Activated CD4-positive, alpha-beta T cell treated with anti-CD3 and anti-CD28 coated beads, Interleukin-2, amount 50 U/mL, for 16 hours (primary cell): ENCODE measurements at places on chromosomes 16 and 17.

DNA sequence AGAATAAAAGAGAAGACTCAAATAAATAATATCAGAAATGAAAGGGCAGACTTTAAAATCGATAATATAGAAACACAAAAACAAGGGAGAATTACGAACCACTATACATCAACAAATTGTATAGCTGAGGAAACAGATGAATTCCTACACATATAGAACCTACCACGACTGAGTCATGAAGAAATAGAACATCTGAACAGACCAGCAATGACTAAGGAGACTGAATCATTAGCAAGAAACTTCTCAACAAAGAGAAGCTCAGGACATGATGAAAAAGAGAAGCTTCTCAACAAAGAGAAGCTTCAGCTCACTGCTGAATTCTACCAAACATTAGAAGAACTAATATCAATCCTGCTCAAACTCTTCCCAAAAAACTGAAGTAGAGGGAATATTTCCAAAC, 255.9 kb downstream of the CEP112 start:
- no peak for DNase-seq

- no peak for DNase-seq
Observed at GRCh38 chr16:17283016-17283415, 187.7 kb downstream of the XYLT1 start.

DNA sequence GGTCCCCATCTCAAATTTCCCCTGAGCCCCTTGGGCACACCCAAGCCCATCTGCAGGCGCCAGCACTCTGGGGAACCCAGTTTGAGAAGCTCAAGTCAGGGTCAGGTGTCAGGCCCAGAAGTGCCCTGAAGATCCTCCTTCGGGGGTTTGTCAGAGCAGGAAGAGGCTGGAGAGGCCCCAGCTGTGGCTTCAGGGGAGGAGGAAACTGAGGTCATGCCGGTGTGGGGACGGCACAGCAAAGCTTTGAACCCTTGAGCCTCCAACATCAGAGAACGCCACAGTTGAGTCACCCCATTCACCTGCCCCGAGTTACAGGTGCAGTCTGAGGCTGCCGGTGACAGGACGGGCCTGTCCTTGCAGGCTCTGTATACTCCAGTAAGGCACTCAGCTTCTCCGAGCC, 140.2 kb upstream of the CIBAR2 start:
- DNase-seq, result no peak

DNA sequence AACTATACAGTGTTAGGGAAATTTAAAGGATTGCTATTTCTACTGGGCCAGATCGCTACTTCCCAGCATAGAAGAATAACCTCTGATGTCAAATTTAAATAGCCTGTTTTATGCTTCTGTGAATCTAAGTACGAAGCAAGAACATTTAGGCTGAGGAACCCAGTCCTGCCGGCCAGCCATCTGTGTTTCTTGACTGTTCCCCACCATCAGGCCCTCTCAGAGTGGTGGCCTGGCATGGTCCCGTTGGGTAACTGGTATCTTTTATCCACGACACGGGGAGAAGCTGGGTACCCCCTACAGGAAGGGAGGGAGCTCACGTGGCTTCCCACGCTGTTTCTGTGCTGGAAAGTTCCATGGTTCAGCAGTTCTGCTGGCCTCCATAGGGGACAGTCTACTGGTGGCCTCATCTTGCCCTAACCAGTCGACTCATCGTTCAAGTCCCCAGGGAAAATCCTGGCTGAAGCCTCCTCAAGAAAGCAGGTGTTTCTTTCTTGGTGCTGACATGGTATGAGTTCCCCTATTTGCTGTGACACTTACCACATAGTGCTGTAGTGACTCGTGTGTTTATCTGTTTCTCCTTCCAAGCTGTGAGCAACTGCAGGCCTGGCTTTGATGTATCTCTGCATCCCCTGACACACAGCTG, 201.7 kb upstream of the NLRP1 start:
- DNase-seq, result no peak

DNA sequence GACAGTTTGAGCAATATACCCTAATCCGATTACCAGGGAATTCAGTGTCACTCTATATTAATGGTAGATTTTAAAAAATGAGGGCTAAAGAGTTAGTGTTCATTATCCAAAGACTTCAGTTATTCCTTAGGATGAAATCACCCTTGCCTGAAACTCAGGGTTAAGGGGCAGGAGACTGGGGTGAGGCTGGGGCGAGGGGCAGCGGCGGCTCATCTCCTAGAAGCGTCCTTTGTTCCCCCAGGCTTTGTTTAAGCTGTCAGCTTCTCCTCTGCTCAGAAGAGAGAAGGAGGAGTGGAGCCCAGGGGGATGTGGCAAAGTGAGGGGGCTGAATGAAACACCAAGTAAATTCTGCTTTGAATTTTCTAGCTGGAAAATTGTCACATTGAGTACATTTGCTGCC, 117.7 kb upstream of the ELAC2 start:
- no peak for DNase-seq

GRCh38 chr16:68843482-68844210, at the start of gene TANGO6:
Gene TANGO6 (plus strand): TSS chr16:68843531. CDS start chr16:68843618, 87 bp downstream.
- DNase-seq, result peak; percentile 93

DNA sequence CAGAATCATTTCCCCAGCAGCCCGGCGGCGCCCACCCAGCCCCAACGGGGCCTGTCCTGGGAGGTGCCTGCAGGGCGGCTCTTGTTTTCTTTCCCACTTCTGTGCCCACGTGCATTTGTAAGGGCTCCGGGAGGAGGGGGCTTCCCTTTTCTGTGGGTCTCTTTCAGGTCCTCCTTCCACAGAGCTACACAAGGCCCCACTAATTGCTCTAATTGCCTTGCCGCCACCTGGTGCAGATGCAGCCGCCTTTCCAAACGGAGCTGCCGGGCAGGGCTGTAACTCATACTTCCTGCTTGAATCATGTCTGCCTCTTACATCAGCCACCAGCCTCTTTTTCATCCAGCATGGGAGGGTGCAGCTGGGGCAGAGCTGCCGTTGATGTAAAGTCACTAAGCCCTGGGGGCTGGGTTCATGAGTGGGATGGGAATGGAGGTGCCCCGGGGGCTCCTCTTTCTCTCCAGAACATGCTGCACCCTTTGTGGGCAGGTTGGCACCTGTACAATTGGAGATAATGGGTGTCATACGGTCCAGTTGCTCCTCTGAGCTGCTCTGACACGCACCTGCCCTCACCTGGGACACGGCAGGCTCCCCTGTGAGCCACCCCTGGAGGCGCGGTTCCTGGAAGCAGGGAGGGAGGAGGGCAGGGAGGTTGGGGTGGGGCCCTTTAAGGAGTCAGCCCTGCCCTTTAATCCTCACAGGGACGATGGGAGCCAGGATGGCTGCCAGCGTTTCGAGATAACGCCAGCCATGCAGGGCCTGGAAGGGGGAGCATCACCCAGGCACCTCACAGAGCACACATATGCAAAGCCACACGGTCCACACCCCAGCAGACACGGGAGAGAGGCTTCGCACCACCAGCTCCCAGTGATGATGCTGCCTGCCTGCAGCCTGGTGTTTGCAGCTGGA, 41.1 kb upstream of the KLHDC4 start:
- DNase-seq, result peak; percentile 67

- DNase-seq, result no peak
Observed at GRCh38 chr16:55849536-55849935, 16.6 kb upstream of the CES1 start.

DNA sequence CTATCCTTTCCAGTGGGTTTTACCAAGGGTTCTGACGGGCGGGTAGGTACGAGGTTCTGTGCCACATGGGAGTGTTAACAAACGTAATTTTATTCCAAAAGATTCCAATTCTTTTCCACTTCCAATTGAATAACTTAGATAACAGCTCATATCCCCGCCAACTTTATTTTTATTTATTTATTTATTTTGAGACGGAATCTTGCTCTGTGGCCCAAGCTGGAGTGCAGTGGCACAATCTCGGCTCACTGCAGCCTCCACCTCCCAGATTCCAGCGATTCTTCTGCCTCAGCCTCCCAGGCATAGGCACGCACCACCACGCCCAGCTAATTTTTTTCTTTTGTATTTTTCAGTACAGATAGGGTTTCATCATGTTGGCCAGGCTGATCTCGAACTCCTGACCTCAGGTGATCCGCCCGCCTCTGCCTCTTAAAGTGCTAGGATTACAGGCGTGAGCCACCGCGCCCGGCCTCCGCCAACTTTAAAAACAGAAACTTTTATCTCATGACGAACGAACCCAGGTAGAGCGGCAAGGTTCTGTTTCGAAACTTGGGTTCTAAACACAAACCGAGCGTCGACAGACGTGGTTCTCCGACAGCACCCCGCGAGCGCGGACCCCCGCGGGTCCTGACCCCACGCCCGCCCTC, 613 bp downstream of the ECI1 start:
- peak; percentile 44 for DNase-seq

DNA sequence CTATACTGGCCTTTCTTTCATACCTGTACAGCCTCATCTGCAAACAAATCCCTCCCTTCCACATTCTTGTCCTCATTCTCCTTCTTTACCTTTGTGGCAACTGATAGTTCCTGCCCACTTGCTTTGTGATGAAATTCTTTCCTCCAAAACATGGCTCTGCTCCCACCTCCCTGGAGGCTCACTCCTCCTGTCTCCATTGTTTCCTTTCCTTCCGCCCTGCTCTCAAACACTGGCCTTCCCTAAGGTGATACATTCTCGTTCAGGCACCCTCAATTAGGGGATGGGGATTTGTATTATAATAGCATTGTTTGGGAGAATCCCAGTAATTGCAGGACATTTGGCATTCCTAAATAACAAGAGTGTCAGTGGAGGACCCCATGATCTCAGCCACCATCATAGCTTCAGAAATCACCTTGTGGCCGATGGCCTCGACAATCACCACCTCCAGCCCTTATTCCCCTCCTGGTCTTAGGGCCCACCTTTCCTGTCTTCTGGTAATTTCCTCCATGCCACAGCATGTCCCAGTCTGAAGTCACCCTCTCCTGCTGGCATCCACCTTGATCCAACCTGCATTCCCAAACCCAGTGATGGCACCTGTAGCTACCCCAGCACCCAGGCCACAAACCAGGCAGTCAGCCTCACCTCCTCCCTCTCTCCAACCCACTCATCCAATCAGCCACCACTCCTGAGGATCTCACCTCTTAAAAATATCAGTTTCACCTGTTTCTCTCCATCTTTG, 7.9 kb downstream of the UNC119 start:
- no peak for DNase-seq

DNA sequence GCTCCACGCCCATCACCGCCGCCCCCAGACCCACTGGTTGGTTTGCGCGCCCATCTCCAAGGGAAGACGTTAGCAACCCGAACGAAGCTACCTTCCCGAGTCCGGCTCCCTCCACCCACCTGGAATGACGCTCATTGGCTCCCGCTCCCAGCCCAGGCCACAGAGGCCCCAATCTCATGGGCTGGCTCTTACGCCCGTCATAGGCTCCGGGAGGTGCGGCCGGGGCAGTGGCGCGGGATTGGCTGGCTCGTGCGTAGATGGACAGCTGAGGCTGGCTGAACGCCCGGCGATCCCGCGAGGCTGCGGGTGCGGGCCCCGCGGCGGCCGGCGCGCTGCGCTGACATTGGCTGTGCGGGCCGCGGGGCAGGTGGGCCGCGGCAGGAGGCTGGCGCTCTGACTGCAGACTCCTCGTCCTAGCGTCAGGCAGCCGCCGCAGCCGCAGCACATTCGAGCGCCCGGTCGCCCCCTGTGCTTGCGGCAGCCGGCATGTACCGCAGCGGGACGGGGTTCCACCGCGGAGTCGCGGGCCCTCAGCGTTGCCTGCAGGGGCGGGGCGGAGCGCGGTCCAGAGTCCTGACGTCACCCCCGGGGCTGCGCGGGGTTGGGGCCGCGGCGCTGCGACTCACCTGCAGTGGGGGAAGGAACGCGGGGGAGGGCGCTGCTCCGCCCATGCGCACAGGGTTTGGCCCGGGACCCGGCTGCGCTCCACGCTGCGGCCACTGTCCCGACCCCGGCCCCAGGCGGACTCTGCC, 453 bp upstream of the MYH10 start:
- DNase-seq, result peak; percentile 96

DNA sequence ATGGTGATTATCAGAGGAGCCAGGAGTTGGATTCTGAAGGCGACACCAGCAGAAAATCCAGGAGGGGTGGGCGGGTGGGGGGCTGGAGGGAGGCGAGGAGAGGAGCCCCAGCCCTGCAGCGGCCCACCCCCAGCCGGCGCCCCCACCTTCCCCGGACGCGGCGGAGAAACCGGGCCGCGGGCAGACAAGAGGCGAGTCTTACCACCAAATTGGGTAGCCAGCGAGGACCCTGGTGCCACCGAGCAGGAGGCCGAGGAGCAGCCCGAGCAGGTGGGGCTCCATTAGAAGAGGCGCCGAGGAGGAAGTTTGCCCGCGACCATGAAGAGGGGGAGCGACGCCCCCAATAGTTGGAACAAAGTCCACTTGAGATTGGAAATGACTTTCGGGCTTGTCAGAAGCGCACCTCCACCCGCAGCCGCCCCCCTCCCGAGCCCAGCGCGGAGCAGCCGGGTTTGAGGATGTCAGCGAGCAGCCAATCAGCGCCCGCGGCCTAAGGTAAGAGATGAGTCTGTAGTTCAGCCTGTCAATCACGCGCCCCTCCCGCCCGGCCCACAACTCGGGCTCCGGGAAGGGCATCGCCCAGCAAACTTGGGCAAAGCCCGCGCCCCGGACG, at the start of gene WNT3:
Gene WNT3, minus strand, starts transcription at position 377 of the 613 bp plus-strand sequence. Its CDS starts 95 bp downstream, at position 282.
- DNase-seq, result peak; percentile 50

- DNase-seq, result no peak
Observed at GRCh38 chr17:3256575-3256974, 41.6 kb downstream of the OR3A1 start.

- no peak for DNase-seq
Observed at GRCh38 chr17:78820841-78821240, 19.8 kb downstream of the USP36 start.

GRCh38 chr17:44218344-44219107, 949 bp downstream of the UBTF start:
- peak; percentile 91 for DNase-seq

- DNase-seq, result no peak
Observed at GRCh38 chr16:50396761-50397535, 28.2 kb upstream of the BRD7 start.

GRCh38 chr16:86563469-86564345, 2.9 kb upstream of the FOXC2 start:
- peak; percentile 87 for DNase-seq

DNA sequence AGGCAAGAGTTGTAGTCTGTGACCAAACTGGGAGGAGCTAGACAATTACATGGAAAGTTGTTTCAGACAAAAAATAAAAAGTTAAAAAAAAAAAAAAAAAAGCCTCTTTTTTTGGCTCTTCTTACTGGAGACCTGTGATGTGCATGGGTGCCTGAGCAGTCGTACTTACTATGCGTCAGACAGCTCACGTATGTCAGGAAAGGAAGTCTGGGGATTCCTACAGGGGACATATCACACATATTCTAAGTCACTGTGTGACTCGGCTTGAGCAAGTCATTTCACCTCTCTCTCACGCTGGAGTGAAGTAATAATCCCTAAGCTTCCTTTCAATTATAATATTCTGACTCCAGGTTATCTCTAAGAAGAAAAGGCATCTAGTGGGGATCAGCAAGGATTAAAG, 6.0 kb downstream of the SLFN14 start:
- no peak for DNase-seq

- no peak for DNase-seq
Observed at GRCh38 chr16:4654011-4654963, 29.7 kb downstream of the MGRN1 start.
